ENCODE measurements at places on chromosomes 5 and 9.

GRCh38 chr5:58530942-58531490 lies 39.8 kb downstream of the GAPT start:
- no peak for DNase-seq

DNA sequence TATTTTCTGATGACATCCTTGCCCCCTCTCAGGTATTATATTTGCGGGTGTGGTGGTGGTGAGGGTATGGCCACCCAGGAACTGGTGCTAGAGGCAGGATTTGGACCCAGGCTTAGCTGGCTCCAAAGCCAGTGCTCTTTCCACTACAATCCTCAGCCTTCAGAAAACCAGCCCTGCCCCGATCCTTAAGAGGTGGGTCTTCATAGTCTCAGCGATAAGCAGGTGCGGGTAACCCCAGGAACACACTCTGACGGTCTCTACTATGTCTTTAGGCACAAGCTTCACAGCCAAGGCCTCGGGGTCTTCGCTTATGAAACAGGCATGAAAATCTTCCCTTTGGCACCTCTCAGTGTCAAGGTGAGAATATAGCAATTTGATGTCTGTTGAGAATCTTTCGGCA lies 169.3 kb downstream of the FGF18 start:
- no peak for DNase-seq

DNA sequence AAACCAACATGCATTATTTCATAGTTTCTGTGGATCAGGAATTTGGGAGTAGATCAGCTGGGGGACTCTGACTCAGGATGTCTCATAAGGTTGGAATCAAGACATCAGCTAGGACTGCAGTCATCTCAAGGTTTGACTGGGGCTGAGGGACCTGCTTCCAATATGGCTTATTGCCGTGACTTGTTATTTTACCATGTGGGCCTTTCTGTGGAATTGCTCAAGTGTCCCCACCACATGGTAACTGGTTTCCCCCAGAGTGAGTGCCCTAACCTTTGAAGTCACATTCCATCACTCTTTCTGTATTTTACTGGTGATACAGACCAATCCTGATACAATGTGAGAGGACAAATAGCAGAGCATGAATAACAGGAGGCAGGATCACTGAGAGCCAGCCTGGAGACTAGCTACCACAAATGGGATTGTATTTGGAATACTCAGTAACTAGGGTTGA lies 70.2 kb upstream of the ELL2 start:
- DNase-seq: no peak

- DNase-seq: no peak
Observed at GRCh38 chr5:15124461-15124860, 252.9 kb upstream of the ANKH start.

DNA sequence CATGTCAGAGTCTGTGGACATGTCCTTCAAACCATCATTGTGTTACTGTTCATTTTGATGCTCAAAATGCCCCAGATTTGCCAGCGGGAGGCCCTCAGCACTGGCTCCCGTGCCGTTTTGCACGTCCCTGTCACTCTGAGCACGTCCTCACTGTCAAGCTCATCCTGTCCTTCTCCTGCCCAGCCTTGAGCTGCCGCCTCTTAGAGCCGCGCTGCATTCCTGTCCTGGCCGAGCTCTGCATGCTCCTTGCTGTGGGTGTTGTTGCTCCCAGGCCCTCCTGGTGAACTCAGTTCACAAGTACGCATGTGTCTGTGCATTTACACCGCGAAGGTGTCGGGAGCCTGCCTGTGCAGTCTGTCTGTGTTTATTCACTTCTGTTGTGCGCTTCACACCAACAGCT lies 62.2 kb downstream of the WNK2 start:
- DNase-seq: no peak

DNA sequence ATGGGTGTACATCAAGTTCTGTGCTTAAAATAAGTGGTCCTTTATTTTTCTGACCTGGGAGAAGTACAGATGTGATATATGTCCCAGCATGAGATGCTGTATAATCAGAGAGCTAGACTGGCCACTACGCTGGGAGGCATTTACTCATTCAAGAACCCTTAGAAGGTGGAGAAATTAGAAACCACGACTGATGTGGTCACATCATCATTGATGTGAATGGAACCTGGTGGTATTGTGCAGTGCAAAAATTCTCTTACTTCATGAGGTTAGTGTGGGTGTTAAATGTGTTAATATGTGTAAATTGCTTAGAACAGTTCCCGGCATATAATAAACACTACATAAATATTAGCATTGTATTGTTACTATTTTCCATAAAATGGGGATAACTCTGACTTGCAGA lies 69.5 kb upstream of the CKMT2 start:
- no peak for DNase-seq

DNA sequence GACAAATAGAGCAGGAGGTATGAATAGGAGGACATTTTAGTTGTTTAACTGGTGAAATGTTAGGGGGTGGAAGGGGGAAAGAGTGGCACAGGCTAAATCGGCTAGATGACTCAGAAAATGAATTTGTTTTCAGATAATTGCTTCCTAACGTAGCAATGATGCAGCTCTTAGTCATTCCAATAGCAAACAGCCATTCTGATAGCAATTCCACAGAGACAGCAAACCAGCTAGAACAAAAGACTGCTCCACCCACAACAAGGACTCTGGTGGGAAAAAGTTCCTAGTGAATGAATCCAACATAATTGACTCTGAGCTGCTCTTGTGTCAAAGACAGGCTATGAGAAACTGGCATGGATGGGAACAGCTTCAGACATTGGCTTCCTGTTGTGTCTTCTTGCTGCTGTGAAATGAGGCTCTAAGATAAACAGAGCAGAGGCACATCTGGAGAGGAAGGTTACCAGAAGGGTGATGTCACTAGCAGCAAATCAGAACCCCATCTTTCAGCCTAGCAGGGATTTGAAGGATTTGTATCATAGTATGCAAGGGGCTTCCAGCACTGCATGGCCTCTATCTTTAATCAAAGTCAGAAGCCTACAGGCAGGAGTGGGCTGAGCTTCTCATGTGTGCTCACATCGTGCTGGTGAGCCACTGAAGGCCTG lies 28.1 kb upstream of the F2RL1 start:
- peak; percentile 99 for DNase-seq

DNA sequence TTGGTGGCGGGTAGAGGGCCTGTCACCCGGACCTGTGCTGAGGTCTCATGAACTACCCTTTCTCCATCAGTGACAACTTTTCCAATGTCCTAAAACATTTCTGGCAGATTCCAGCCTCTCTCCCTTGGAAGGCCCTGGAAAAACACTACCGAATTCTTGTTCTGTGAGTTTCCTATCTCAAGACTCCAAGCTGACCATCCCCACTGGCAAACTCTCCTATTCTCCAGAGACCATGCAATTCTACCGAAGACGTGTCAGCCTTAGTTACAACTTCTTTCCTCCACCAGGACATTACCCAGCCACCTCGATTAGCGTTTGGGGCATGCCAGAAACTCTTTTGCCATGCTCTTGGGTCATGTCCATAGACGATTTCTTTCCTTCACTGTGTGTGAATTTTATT lies 26.8 kb upstream of the GABRP start:
- no peak for DNase-seq

DNA sequence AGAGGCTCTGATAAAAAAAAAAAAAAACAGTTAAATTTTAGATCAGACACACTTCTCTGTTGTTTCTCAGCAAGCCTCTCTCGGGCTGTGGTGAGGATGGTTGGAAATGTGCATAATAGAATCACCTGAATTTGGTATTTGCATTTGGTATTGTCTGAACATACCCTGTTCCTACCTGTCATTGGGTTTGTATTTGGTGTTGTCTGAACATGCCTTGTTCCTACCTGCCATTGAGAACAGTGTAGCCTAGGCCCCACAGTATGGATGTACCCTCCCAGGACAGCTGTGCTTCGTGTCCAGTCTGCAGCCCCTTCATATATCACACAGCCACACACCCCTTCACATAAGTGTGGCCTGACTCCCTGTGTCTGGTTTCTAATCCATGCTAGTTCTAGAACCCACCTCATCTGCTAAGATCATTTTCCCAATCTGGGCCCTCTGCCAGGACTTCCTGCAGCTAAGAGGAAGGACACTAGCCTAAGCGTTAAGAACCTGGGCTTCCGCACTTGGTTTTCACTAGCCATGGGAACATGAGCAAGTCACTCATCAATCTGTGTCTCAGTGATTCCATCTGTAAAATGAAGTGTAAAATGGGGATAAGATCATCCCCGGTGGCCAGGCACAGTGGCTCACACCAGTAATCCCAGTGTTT lies 49.2 kb downstream of the ITGA2 start:
- no peak for DNase-seq

GRCh38 chr9:81546489-81546888 lies 142.9 kb downstream of the TLE1 start:
- DNase-seq: no peak

- peak; percentile 36 for DNase-seq
Observed at GRCh38 chr5:33612386-33612785, 171.6 kb downstream of the TARS1 start.

DNA sequence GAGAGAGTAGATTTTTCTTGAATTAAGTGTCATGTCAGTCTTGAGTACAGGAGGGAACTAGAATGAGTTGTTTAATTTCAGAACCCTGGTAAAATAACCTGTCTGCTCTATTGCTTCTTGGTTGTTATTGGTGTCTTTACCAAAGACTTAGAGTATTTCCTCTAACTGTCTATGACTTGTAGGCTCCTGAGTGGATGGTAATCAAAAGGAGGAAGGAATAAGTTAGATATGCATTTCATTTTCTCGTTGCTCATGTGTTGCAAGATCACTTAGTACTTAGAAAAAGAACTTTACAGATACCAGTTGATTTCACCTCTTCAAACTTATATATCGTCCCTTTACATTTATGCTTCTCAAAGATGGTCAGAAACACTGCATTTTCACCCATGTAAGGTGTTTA lies 31.1 kb downstream of the UHRF2 start:
- DNase-seq: no peak

DNA sequence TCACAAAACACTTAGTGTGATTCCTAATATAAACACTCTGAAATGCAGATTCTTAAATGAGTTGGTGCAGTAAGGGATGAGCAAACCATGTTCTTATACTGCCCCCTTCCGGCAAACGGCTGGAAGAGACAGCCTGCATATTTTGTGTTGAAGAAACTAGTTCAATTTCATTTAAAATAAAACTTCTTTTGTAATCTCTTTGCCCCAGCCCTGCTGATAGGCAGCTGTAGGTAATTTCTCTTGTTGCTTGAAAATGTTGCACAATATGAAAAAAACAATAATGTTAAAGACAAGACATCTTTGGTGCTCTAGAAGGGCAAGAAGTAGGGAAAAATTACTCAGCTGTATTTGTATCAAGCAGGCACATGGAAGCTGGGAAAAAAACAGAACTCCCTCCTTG lies 89.7 kb upstream of the CCNG1 start:
- DNase-seq: peak; percentile 57

DNA sequence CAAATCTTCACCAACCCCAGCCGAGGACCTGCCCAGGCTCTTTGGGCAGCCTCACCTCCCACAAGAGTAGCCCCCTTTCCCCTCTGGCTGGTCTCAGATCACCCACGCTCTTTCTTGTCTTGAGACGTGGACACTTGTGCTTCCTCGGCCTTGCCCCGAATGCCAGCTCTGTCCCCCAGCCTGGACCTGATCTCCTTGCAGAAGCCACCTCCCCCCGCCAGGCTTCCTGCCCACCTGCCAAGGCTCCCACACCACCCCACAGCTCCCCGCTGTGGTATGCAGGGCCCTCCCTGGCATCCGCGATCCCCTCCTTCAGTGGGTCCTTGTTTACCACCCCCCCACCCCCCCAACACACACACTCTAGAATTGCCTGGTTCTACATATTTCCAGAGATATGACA lies 133.7 kb downstream of the ROR2 start:
- DNase-seq: no peak

DNA sequence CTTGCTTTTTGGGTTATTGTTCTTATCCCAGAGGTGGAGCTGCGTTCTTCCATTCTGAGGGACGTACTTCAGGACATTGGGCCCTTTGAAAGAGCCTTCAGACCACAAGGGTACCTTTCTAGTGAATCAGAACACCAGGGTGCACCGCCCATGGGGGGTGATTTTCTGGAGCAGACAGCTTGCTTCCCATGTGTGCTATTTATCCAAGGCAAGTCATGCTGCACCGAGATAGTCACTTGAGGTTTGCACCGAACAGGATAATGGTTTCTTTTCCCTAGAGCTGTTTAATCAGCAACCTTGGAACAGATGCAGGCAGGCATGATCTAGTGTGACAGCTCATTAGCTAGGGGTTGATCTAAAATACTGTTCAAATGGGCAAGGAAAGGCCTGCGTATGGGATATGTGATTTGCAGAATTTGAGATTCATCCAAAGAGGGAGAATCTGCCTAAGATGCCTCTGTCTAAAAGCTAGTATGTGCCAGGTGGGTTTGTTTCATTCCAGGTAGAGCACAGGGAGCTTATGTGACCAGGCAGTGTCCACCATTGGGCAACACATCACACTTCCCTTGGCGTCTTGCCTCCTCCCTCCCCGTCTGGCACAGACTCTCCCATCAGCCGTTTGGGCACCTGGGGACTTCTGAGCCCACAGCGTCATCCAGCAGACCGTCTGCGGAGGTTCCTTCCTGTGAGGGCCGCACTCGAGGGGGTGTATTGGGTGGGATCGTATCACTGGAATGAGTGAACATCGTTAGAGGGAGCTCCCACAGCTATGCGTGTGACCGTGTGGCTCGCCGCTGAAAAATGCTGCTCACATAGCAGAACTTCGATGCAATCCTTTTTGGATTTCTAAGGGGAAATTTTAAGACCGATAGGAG lies 23.0 kb downstream of the ABL1 start:
- DNase-seq: peak; percentile 79

DNA sequence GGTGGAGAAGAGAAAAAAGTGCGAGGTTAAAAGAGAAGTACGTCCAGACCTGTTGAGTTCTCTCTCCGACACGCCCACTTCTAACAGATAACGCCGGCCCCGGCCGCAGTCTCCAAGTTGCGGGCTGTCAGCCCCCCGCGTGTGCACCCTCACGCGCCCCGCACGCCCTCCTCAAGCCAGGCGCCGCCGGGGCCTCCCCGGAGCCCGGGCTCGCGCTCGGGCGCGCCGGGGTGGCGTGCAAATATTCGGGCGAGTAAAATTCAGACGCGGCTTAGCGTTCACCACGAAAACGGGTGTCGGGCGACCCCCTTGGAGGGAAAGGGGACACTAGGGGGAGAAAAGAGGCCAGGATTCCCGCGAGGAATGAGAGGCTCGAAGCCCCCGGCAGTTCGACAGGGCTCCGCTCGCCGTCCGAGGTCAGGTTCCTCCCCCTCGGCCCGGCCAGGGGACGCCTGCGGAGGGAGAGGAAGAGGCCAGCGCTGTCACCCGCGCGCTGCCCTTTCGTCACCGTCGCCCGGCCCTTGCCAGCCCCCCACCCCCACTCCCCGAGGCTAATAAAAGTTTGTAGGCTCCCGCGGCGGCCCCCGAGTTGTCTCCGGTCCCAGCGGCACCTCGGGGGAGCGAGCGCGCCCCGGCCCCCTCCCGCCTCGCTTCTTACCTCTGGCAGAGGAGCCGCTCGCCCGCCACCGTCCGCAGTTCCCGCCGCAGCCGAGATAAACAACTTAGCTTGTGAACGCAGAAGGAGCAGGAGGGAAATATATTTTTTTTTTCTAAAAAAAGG lies 743 bp downstream of the NR3C1 start:
- peak; percentile 41 for DNase-seq

- DNase-seq: no peak
Observed at GRCh38 chr9:106587042-106587441, 275.9 kb upstream of the ZNF462 start.

GRCh38 chr9:16540743-16541613 lies 329.5 kb downstream of the BNC2 start:
- DNase-seq: no peak

GRCh38 chr5:75667586-75667985 lies 49.7 kb downstream of the POC5 start:
- no peak for DNase-seq

- no peak for DNase-seq
Observed at GRCh38 chr9:68625559-68625958, 79.5 kb upstream of the PIP5K1B start.

GRCh38 chr5:148020257-148020988 lies 43.4 kb upstream of the SPINK5 start:
- DNase-seq: no peak

All from kidney capillary endothelial cell (primary cell).